NCI-H1436 treated with DMSO at 0.1 percent for 48 hours (cell line): ENCODE measurements at places on chromosomes 16 and 17.

DNA sequence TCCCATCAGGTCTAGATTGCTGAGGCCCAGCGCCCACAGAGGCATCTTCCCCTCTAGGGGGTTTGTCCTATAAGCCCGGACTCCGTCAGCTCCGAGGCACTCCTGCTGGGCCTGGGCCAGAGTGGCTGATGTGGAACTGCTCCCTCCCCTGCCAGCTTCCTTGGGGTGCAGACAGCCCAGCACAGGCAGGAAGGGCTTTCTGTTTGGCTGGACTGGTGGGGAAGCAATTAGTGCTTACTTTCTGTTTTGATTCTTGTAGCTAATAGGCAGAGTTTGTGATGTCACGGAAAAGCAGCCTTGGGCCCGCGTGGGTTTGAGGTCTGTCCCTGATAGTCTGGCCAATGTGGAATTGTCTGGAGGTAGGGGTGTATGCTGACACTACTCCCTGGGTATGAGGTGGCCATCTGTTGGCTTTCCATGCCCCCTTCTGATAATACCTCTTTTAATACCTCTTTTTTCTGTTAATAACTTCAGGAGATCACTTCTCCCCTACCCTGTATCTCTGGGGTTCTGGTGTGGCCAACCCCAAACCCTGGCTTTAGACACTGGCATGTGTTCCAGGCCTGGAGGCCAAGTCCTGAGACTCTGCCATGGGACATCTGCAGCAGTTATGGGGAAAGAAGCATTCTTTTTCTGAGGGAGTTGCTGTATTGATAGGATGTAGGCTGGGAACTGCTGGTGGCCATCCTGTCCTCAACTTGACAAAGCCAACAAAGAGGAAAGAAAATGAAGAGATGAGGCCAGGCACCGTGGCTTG, 190.9 kb downstream of the RAB11FIP4 start:
- no peak for DNase-seq

- no peak for DNase-seq
Observed at GRCh38 chr16:6967796-6968320, 364.8 kb upstream of the RBFOX1 start.

GRCh38 chr17:81821603-81822311, 11.3 kb downstream of the MCRIP1 start:
- peak; percentile 78 for DNase-seq

DNA sequence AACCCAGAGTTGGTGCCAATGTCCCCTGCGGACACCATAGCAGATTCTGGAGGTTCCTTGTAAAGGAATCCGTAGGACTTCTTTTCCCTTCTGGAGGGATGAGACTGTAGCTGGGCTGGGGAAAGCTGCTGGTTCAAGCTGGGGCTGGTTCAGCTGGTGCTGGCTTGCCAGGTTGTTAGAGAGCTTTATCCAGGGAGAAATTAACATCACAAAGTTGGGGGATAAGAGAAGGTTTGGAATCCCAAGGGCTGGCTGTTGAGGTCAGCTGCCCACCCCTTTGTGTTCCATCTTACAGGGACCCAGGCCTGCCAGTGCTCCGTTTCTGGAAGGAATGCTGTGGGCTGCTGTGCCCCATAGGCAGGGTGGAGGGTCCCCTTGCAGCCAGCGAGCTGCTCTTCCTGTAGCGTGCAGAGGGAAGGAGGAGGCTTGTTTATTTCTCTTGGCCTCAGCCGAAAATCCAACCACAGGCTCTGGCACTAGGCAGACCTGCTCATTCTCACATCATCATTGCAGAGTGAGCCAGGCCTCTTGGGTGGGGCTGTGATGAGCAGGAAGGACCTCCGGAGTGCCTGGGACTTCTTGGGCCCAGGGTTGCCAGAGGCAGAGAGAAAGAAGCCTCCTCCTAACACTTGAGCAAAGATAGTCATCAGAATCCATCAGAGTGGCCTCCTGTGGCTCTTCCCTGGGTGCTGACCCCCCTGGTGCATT, 251.1 kb downstream of the SEC14L1 start:
- no peak for DNase-seq

DNA sequence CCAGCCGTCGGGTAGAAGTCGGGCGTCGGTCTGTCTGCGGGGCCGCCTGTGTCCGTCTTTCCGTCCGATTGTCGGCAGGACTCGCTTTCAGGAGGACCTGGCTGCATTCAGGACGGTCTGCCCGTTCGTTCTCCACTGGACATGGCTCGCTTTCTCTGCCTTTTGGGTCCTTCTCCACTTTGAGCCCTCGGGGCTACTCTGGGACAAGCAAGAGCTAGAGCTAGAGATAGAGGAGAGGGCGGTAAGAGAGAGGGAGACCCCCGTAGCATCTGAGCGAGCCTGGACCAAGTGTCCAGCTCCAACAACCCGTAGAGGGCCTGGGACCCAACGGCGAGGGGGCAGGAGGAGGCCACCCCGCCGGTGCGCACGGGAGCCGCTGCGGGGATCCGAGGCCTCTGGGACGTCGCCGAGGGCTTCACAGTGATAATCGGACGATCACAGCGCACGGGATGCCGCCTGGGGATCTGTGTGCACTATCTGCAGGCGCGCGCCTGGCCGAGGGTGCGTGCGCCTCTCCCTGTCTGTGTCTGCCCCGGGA, 4.5 kb downstream of the TBX4 start:
- DNase-seq, result no peak

GRCh38 chr16:67713647-67714273, 5.4 kb downstream of the GFOD2 start:
- no peak for DNase-seq

GRCh38 chr17:73595479-73595878, 48.8 kb downstream of the SDK2 start:
- no peak for DNase-seq

GRCh38 chr17:50218071-50218759, 16.8 kb upstream of the COL1A1 start:
- no peak for DNase-seq

DNA sequence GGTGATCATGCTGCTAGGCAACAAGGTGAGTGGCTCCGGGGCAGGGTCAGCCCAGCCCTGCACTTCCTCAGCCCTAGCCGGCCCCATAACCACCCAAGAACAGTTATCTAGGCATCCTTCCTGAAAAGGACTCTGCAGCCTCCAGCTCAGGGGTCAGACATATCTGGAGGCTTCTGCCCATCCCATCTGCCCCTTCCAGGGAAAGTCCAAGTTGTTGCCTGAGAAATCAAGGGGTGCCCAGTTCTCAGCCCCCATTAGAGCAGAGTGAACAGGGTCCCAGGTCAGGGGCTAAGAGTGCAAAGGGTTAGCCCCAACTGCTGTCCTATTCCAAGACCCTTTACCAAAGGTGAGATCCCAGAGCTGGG, 4.1 kb upstream of the NHERF1 start:
- DNase-seq, result no peak

DNA sequence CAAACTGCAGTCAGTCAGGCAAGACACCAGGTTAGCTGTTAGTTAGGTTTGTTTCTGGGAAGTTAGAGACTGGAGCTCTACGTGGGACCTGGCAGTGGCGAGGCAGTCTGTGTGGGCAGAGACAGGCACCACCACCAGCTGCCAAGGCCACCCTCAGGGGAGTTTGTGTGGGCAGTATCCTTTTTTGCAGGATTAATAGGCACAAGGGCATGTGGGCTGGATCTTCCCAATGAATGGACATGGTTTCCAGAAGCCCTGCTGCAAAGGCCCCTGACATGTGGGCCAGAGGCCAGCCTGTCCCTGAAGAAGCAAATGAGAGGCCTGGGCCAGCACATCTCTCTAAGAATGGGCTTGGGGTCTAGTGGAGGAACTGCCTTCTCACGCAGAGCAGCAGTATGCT, 19.2 kb upstream of the SREBF1 start:
- DNase-seq, result no peak

GRCh38 chr16:73347500-73348375, 299.8 kb upstream of the ZFHX3 start:
- DNase-seq, result no peak

DNA sequence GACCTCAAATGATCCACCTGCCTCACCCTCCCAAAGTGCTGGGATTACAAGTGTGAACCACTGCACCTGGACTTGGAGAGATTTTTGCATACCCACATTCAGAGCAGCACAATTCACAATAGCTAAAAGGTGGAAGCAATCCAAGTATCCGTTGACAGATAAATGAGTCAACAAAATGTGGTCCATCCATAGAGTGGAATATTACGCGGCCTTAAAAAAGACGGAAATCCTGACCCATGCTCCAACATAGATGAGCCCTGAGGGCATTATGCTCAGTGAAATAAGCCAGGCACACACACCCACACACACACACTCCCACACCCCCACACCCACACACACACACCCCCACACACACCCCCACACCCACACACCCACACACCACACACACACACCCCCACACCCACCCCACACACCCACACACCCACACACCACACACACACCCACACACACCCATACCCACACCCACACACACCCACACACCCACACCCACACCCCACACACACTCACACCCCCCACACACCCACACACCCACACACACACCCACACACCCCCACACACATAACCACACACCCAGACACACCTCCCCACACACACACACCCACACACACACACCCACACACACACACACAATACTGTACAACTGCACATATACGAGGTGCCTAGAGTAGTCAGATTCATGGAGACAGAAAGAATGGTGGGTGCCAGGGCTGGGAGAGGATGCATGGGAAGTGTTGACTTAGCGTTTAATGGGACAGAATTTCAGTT, 124.7 kb downstream of the FOXL1 start:
- DNase-seq, result no peak

DNA sequence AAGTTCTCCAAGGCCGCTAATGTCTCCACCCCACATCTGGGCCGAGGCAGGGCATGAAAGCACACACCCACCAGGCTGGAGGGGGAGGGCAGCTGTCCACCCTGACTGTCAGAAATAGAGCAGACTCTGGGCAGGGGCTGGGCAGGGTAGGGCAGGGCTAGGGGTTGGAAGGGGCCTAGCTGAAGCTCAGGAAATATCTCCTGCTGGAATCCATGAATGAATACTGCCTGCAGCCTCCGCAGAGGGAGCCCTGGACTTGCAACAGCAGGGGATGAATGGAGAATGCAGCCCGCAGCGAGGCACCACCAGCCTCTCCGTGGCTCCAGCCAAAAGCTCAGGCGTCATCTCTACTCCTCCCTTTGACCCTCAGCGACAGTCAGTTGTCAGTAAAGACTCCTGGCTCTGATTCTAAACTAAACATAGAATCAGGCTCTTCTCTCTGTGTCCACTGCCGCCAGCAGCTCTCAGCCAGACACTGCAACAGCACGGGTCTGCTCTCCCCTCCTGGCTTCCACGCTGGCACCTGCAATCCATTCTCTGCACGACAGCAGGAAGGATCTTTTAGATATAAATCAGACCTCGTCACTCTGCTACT, 23.9 kb upstream of the NGFR start:
- no peak for DNase-seq

DNA sequence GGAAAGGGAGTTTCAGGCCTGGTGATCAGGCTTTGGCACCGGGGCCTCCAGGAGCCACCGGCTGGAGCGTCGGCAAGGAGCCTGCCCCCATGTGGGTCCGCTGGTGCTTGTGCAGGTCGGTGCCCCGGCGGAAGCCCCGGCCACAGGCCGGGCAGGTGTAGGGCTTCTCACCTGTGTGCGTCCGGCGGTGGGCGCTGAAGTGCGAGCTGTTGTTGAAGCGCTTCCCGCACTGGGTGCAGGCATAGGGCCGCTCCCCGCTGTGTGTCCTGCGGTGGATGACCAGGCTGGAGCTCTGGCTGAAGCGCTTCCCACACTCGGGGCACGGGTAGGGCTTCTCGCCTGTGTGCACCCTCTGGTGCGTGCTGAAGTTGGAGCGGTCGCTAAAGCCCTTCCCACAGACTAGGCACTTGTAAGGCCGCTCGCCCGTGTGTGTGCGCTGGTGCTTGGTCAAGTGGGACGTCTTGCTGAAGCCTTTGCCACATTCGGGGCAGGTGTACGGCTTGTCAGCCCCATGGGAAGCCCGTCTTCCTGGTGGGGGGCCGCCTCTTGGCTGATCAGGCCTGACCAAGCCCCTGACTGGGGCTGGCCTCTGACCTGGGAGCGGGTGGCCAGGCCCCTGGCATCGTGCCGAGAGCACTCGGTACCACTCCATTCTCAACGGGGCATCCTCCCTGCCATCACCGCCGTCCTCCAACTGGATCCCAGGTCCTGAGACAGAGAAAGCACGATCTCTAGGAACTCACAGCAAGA, 14.4 kb downstream of the ZNF500 start:
- DNase-seq, result no peak

DNA sequence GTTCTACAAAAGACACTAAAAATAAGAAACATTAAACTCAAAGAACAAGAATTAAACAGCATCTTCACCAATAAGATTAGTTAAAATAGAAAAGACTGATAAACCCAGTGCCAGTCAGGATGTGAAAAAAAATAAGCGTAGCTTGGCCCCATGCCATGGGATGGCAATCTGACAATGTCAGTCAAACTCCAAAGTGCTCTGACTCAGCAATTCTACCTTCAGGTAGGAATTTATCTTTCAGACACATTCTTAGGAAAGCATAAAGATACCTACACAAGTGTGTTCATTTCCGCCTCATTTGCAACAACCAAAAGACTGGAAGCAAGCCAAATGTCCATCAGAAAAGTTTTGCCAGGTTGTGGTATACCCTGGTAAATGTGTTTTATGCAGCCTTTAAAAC, 9.1 kb upstream of the MPO start:
- DNase-seq, result no peak

DNA sequence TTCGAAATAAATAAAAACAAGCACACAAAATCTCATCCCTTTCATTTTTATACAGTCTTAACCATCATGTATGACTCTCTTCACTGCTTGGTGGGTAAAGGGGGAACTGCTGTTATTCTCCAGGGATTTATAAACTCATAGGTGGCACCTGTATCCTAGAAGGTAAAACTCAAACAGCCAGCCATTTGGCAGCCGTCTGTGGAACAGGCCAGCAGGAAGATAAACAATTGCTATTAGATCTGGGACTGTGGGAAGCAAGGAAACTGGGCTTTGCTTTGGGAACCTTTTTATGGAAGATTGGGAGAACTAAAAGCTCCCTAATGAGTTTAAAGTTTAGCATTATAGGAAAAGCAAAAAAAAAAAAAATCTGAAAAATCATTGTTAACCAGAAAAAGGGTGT, 126.0 kb downstream of the TANGO6 start:
- DNase-seq, result no peak

GRCh38 chr17:40148527-40148926, 8.2 kb downstream of the CASC3 start:
- no peak for DNase-seq

- no peak for DNase-seq
Observed at GRCh38 chr17:38441429-38442061, 13.3 kb downstream of the ARHGAP23 start.

- no peak for DNase-seq
Observed at GRCh38 chr17:2734939-2735338, 14.5 kb downstream of the CCDC92B start.

DNA sequence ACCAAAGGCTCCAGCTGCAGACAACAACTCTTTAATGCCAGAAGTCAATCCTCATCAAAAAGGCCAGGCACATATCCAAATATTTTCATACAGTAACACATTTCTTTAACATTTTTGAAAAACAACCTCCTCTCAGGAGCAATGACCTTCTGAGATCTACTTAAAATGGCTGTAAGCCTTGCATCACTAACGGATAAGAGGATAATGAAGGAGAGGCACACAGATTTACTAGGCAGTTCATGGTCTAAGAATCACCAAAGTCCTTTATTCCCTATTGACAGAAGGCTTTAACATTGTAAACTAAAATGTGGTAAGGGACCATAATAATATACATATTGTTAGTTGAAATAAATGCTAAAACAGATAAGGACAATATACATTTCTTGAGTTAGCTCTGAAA, 114.7 kb downstream of the USP32 start:
- DNase-seq, result no peak
